ENCODE measurements at places on chromosomes 4 and X.

GRCh38 chr4:72875138-72875537 lies 194.4 kb downstream of the COX18 start:
- DNase-seq, result no peak

DNA sequence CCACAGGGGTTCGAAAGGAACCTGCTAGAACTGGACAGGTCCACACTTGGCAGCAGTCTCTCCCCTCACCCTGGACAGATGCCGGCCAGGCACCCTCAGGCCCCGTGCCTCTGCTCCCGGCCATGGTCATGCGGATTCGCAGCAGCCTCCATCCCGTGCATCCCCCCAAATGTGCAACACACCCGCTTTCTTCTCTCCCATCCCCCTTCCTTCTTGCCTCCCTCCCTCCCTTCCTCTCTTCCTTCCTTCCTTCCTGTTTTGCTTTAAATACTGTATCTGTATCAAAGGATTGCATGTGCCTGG lies 35.0 kb upstream of the HMX1 start:
- no peak for DNase-seq

DNA sequence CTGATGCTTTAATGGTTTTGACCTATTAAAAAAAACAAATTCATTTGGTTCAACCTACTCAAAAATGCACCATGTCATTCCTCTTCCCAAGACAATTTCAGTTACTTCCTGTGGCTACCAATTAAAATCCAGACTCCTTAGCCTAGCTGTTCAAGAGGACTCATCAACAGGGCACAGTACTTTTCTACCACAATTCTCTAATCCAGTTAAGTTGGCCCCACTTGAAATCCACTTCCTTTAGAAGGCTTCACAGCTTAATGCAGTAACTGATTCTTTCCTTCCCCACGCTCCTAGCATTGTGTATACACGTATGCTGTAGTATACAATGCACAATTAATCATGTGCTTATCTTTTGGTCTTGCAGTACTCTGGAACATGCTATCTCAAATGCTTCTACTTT lies 129.8 kb downstream of the UGT8 start:
- DNase-seq, result no peak

DNA sequence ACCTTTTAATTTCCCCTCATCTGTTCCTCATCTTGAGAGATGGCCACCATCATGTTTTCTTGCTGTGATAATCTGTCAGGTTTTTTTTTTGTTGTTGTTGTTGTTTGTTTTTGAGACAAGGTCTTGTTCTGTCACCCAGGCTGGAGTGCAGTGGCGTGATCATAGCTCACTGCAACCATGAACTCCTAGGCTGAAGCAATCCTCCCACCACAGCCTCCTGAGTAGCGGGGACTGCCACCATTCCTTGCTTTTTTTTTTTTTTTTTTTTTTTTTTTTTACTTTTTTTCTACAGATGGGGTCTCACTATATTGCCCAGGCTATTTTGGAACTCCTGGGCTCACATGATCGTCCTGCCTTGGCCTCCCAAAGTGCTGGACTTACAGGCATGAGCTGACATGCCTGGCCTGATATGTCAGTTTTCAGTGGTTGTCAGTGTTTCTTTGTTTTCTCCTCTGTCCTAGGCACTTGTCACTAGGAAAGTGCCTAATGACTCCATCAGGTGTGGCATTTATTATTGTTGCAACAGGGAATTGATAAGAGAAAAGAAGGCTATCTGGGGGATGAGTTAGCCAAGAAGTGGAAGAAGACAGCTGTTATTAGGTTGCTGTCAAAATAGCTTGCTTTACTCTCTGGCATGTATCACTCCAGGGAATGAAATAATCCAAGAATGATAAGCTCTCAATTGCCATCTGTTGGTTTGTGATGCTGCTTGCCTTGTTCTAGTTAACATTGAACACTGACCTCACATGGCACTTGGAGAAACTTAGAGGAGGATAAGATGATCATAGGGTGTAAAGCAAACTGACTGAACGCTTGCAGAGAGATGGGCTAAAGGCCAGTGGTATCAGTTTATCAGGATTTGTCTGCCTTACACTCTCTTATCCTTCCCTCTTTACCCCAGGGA lies 41.7 kb downstream of the TMEM164 start:
- no peak for DNase-seq

DNA sequence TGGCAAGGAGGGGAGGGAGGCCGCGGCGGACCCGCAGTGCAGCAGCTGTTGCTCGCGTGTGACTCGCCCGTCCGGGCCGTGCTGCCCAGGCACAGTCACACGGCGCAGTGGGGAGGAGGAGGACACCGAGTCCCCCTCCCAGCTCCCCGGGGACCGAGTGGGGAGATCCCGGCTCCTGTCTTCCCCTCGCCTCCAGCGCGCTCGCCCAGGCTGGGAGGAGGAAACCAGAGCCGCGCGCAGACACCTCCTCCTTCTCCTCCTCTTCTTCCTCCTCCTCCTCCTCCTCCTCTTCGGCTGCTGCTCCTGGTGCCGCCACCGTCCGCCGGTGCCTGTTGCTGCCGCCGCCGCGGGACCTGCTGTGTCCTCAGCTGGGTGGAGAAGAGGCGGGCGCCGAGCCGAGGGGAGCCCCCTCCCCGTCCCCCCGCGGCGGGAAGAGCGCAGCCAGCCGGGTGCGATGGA lies at the start of gene TBC1D1:
Gene TBC1D1 (plus strand): TSS at position 284 of the 459 bp plus-strand sequence. CDS start 11,012 bp downstream, outside the sequence.
- DNase-seq, result no peak

GRCh38 chr4:146370841-146371240 lies 150.9 kb downstream of the SLC10A7 start:
- peak; percentile 5 for DNase-seq

DNA sequence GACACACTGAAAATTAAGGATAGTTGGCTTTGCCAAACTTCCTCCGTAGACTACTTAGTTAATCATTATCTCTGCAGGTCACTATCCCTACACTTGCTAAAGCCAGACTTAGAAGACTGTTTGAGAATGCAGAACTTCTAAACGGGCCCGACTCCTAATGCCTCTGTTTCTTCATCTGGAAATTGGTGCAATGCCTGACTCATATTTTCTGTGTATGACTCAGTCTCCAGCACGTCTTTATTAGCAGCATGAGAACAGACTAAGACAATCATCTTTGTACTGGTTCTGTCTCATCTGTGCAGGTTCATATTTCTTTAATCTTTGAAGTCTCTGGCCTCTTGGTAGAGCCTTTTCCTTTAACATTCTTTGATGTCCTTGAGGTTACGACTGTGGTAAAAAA lies 411.9 kb upstream of the ACTRT1 start:
- peak; percentile 52 for DNase-seq
